Activated naive CD8-positive, alpha-beta T cell treated with anti-CD3 and anti-CD28 coated beads for 36 hours (primary cell): ENCODE measurements at places on chromosomes 7 and 10. TPM values are rescaled to one million over a fixed set of nuclear protein-coding genes. Genes with fewer than 3 reads are reported as not detected.

Gene MYPN
- total RNA-seq: not detected

GRCh38 chr7:88357781-88358525 lies 51.3 kb upstream of the STEAP4 start:
- H3K27ac ChIP-seq: no peak overlapping the region
- peaks cover 23% of the 10 kb centered on the region for H3K27me3 ChIP-seq
- no peaks in the 10 kb centered on the region for H3K36me3 ChIP-seq
- H3K4me3 ChIP-seq: no peak overlapping the region

Gene LOXL4
- total RNA-seq: not detected

Gene GRM8
- total RNA-seq: not detected
